AG09309 (cell line): ENCODE measurements at places on chromosomes 6 and 20.
A peak's percentile ranks its signal among the peaks of the same experiment; 100 is the strongest.

DNA sequence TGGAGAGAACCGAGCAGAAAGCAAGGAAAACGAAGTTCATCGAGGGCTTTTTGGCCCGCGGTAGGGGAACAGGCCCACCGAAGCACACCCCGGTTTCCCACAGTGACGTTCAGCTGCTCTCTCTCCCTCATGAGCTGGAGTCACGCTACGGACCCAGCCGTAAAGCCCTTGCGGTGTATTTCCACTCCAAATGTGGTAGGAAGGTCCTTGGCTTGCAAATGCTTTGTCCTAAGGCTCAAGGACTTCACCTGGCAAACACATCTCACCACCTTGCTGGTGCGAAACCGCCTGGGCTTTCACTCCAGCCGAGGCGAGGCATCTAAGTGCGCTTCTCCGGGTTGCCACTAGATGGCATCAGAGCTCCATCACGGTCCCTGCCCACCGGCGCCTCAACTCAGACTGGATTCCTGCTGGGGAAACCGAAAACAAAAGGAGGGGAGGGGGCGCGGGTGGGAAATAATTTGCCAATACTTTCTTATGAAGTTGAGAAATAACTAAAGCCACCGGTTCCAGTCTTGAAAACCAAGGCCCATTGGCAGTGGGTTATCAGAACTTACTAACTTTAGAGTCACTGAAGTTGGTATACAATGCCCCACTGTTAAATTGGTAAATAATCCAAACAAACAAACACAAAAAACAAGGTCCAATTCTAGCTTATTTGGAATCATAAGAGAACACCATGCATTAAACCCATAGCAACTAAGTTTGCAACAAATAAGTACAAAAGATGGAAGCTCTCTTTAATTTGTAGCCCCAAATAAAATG lies 13.4 kb upstream of the FOXC1 start:
- DNase-seq: no peak

- no peak for DNase-seq
Measured at GRCh38 chr6:31763619-31763940, 1.1 kb downstream of the SAPCD1 start.

- no peak for DNase-seq
Measured at GRCh38 chr6:144753023-144753705, 468.0 kb downstream of the UTRN start.

DNA sequence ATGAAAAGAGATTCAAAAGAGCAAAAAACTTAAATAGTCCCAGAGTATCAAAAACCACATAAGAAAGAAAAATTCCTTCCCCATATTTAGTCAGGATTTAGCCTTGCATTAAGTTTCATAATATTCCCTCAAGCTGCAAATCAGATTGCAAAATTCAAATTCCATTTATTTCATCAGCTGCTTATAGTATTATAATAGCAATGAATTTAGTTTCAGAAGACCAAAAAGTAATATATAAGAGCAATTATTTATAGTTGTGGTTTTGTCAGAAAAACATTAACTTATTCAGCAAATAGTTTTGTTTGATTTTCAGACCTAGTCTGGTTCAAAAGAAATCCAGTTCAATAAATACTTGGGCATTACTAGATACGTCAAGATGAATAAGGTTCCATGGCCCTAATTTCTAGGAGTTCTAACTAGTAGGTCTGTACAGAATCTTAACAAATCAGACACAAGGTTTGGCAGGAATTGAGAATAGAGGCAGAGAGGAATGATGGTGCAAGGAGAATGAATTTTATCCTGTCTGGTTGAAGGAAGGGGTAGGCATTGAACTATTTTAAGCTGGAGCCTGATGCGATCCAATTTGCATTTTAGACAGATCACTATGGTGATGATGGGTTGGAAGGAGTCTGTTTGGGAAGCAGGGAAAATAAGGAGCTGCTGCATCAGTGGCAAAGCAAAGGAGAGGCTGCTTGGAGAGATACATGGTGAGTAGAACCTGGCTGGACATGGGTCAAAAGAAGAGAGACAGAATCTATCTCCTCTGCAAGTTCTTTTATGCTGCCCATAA lies 163.9 kb upstream of the STXBP5 start:
- DNase-seq: peak; percentile 70

GRCh38 chr6:43718387-43719105 lies 31.0 kb upstream of the MRPS18A start:
- no peak for DNase-seq

DNA sequence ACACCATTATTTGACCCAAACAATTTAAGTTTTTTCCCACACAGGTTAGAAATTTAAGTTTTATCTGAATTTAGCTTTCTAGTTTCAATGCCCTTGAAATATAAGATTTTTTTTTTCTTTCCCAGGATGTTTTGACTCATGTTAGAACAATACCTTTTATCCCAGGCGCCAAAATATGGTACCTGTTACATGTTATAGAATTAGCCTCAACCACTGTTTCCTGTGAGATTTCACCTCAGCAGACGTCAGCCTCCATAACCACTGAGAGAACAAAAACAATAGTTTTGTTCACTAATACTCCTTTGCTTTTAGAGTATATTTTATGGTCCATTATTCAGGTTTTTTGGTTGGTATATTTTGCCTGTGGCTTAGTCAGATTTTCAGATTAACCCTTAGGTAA lies 302.9 kb downstream of the CDKAL1 start:
- no peak for DNase-seq

GRCh38 chr20:61443443-61444126 lies 191.5 kb downstream of the CDH4 start:
- no peak for DNase-seq

- DNase-seq: no peak
Measured at GRCh38 chr6:24357336-24358218, at the start of gene DCDC2. TSS of gene DCDC2 (minus strand) at chr6:24358059. CDS start at chr6:24357750, 309 bp downstream.

GRCh38 chr6:7910298-7910653 lies 312 bp downstream of the TXNDC5 start:
- DNase-seq: no peak

DNA sequence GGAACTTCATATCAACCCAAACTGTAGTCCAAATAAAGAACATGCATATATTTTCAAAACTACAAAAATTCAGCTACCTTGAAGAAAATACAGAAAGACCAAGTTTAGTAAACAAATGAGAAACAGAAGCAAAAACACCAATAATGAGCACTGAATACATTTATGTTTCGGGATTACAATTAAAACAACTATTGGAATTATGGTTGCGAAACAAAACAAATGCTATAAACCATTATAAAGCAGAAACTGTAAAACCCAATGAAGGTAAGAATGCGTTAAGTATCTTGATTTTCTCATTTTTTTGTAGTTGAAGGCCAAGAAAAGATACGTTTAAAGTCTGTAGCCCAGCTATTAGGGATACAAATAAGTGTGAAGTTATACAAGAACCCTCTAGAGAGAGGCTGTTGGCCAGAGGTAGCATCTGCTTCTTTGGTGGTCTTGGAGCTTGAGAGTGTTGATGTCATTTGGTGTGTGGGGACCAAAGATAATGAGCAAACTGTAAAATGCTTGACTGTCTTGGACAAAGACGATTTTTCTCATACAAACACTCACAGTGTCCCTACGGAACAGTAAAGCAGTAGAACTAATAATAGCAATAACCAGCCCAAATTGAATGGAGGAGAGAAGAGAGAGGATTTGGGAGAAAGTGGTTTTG lies 111.5 kb downstream of the PRND start:
- DNase-seq: no peak

- peak; percentile 5 for DNase-seq
Measured at GRCh38 chr20:6651016-6651415, 116.5 kb upstream of the BMP2 start.

DNA sequence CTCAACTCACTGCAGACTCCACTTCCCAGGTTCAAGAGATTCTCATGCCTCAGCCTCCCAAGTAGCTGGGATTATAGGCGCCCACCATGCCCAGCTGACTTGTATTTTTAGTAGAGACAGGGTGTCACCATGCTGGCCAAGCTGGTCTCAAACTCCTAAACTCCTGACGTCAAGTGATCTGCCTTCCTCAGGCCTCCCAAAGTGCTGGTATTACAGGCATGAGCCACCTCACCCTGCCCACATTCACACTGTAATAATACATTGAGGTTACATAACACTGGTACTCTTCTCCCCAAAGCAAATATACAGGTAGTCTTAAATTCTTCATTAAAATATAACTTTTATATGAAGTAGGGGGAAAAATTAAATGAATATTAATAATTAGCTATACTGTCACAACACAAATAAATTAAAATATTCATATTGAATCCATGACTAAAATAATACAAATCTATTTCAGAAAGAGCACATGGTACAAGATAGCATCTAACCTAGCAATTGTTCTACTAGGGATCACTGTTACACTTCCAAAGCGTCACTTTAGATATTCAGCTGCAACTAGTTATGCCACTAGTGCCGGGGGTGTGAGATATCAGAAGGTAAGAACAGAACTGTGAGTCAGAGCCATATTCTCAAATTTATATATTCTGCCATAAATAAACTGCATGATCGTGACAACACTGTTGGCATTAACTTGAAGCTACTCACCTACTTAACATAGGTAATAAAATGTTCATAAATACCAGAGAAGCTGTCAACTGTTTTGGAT lies 169.1 kb upstream of the SHLD1 start:
- DNase-seq: no peak

DNA sequence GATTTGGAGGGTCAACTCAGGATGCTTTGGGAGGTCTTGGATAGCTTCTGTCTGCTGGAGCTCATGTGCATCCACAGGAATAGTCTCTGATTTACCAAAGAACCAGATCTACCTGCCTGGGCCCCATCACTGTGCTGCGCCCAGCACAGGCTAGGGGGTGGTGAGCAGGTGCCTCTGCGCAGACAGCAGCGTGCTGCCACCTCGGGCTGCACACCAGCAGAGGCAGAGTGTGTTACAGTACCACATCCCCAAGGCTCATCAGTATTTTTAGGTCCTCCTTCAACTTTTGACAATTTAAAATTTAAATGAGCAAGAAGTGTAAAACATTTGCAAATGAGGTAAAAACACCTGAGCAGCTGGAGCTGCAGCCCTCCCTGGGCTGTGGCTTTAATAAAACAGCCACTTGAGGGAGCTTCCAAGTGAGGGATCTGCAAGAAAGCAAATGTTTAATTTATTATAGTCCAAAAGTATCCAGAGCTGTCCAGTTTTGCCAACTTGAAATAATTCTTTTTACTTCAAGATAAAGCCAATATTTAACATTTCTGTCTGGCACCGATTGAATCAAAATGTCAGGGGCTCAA lies 324.9 kb downstream of the ZFAND3 start:
- DNase-seq: no peak

- DNase-seq: peak; percentile 25
Measured at GRCh38 chr6:144156338-144156737, 6.0 kb downstream of the STX11 start.

DNA sequence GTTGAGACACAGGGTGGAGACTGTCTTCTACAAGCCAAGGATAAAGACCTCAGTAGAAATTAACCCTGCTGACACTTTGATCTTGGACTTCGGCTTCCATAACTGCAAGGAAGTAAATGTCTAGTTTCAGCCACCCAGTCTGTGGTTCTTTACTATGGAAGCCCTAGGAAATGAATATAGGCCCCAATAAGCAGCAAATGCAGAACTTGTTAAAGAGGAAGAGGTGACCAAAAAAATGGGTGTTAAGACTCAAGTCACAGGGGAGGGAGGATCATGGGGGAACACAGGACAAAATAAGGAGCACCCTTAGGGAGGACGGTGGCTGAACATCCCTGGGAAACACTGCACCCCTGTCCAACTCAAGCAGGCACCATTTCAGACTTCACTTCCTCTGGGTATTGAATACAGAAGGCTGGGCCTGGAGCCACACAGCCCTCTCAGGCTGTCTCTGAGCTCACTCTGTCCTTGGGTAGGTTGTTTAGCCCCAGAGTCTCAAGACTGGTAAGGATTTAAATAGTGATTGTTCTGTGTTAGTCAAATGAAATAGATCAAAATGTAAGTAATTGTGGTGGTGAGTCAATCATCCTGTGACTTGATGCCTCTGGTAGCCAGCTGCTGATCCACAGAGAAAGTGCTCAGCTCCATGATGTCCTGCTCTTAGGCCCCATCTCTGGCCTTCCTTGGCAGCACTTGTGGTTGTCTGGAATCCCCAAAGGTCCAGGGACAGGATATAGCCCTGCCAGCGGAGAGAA lies 30.5 kb upstream of the SIRPD start:
- no peak for DNase-seq

- no peak for DNase-seq
Measured at GRCh38 chr20:14178528-14178927, 158.9 kb downstream of the FLRT3 start.

DNA sequence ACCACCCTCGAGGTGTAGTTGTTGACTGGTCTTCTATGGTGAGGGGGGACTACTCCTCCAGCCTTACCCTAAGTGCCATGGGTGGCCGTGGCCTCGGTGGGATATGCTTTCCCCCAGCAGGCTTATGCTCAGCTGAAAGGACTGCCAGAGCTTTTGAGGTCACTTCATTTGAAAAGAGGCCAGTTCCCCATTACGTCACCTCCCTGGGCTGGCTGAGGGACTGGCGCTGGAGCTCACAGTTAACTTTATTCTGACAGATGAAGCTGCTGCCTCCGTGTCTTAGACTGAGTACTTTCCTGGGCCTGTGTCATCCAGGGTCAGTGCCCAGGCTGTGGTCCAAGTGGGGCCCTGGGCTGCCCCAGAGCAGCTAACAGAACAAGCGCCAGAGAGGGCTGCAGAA lies 42.8 kb upstream of the PCMTD2 start:
- DNase-seq: no peak

- DNase-seq: no peak
Measured at GRCh38 chr20:32287231-32287638, 9.8 kb downstream of the KIF3B start.

DNA sequence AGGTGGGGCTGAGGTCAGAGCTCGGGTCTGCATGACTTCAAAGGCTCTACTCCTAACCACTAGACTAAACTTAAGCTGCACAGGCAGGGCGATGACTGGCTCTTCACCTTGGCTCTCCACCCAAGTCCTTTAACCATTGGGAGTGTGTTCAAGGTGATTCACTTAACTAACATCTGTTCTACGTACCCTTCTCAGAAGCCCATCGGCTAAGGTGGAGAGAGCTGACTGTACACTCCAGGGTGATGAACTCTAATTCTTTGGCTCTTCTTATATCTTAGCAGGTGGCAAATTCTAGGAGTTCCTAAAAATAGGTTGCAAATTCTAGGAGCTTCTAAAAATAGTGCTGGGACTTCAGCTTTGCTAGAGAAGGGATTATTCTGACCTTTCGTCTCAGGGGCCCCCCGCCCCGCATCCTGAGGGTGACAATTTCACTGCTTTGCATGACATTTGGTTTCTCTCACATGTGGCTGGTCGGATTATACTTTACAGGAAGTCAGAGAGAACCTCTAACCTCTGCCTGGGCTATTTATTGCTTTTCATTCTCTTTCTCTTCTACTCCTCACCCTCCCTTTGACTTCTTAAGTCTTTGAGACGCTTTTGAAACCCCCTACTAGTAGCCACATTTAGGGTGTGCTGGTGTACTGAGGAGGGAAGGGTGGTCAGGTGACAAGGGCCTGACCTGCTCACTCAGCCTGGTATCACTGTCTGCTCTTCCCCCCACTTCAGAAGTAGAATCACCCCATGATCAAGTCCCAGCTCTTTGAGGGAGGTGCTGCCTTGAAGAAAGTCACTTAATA lies 55.5 kb downstream of the PRDM1 start:
- DNase-seq: no peak
